ENCODE measurements at places on chromosomes 11 and 22. TPM values are rescaled to one million over a fixed set of nuclear protein-coding genes. Genes with fewer than 3 reads are reported as not detected.

The OR8G1 gene
- total RNA-seq: not detected

The RIN1 gene
- 5.0 TPM for total RNA-seq

The USP2 gene
- 13.7 TPM for total RNA-seq

The HBG2 gene
- total RNA-seq: 6.1 TPM

The RIBC2 gene
- total RNA-seq: 0.22 TPM

Data from sciatic nerve (tissue), 2 donors.